ENCODE measurements at places on chromosomes 12 and 14. TPM values are rescaled to one million over a fixed set of nuclear protein-coding genes. Genes with fewer than 3 reads are reported as not detected.

The VPS37B gene
- total RNA-seq = 37.8 TPM

The AEBP2 gene
- 10.0 TPM for total RNA-seq

The KRT73 gene
- not detected for total RNA-seq

The RNU4-1 gene
- total RNA-seq = not detected

The FLRT2 gene
- total RNA-seq = 0.07 TPM

The TPPP2 gene
- not detected for total RNA-seq

The TEX22 gene
- total RNA-seq = 0.90 TPM

The FBRSL1 gene
- 8.3 TPM for total RNA-seq

The ACVRL1 gene
- 4.4 TPM for total RNA-seq

The CHST11 gene
- 51.3 TPM for total RNA-seq

The POU6F1 gene
- total RNA-seq = 4.4 TPM

The SRSF9 gene
- total RNA-seq = 419 TPM

The STRN3 gene
- total RNA-seq = 42.6 TPM

The NKX2-8 gene
- total RNA-seq = 5.5 TPM

The GLIPR1L1 gene
- total RNA-seq = not detected

The COX8C gene
- not detected for total RNA-seq

The B4GALNT1 gene
- total RNA-seq = 66.6 TPM

The KCNH3 gene
- total RNA-seq = 3.2 TPM

The KRT81 gene
- total RNA-seq = not detected

The TRIM9 gene
- total RNA-seq = 2.3 TPM
